Lower lobe of right lung (tissue), 2 donors: ENCODE measurements at places on chromosomes 6 and 20. TPM values are rescaled to one million over a fixed set of nuclear protein-coding genes. Genes with fewer than 3 reads are reported as not detected.

The C20orf141 gene
- not detected for total RNA-seq

The PRSS16 gene
- 13.4 TPM for total RNA-seq

The C4B gene
- total RNA-seq: 162 TPM

The CALHM4 gene
- not detected for total RNA-seq

The GGTLC1 gene
- total RNA-seq: 57.2 TPM

The GPR63 gene
- total RNA-seq: 0.71 TPM

The TMEM14B gene
- total RNA-seq: 61.0 TPM

The ERVFRD-1 gene
- total RNA-seq: 0.65 TPM

The SLC22A23 gene
- 27.8 TPM for total RNA-seq

The VAPB gene
- total RNA-seq: 44.5 TPM

The TP53TG5 gene
- not detected for total RNA-seq

The GRM4 gene
- total RNA-seq: not detected

The SIRPD gene
- total RNA-seq: 1.5 TPM

The MCHR2 gene
- not detected for total RNA-seq

The PTK6 gene
- total RNA-seq: 4.2 TPM

The MOG gene
- not detected for total RNA-seq

The SLC22A16 gene
- 0.80 TPM for total RNA-seq

- no peak overlapping the region for H3K4me3 ChIP-seq
- H3K4me1 ChIP-seq: peaks cover 37% of the 10 kb centered on the region
- H3K27ac ChIP-seq: no peak overlapping the region
- no peak for DNase-seq
- H3K27me3 ChIP-seq: no peaks in the 10 kb centered on the region
- H3K36me3 ChIP-seq: peaks cover 62% of the 10 kb centered on the region
Observed at GRCh38 chr6:138406443-138406842, 2.4 kb downstream of the HEBP2 start.

GRCh38 chr6:142857796-142858555 lies 87.0 kb downstream of the HIVEP2 start:
- H3K4me3 ChIP-seq: no peak overlapping the region
- peak overlapping the region; percentile 0 for H3K27ac ChIP-seq
- no peaks in the 10 kb centered on the region for H3K27me3 ChIP-seq
- no peaks in the 10 kb centered on the region for H3K36me3 ChIP-seq
- peaks cover 16% of the 10 kb centered on the region for H3K4me1 ChIP-seq

DNA sequence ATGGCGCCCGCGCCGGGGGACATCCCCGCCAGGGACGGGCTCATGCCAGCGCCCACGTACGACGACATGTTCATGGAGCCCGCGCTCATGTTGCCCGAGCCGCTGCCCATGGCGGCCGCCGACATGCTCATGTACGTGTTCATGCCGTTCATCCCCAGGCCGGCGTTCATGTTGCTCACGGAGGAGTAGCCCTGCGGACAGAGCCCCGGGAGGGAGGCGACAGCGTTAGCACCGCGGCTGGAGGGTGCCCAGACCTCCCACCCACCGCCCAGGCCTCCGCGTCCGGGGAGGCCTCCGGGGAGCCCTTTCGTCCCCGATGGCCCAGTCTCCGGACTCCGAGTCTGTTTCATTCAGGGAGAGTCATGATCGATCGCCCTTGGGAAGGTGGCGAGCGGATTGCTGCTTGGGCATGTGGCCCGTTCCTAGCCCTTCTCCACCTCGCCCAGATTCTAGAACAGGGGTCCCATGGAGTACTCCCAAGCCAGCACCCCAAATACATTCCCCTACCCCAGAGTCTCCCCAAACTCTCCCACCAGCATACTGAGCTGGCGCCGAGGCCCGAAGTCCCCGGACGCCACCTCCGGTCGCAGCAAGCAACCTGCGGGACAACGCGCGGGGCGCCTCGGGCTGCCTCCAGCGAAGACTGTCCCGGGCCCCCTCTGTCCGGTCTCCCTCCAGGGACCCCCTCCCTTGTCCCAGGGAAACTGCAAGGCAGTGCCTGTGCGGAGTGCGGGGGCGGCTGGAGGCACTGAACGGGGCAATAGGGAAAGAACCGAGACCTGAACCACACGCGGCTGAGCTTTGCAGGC lies 1.2 kb downstream of the FOXA2 start:
- peak overlapping the region; percentile 89 for H3K27ac ChIP-seq
- peaks cover 95% of the 10 kb centered on the region for H3K27me3 ChIP-seq
- H3K4me1 ChIP-seq: peaks cover 16% of the 10 kb centered on the region
- H3K4me3 ChIP-seq: peak overlapping the region; percentile 56

DNA sequence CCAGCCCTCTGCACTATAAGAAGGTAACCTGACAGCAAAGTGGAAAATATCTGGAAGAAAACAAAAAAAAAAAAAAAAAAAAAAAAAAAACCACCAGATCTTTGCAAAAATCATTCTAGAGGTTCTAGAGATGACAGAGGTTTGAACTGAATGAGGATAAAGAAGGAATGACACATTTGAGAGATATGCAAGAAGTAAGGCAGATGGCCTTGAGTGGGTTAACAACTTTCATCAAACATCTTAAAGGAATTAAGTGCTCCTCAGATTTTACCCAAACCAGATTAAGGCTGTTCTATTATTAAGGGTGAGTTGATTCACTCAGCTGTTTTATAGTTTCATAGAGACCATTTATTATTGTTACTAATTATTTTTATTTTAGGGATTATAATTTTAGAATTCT lies 62.0 kb downstream of the RSPO3 start:
- no peaks in the 10 kb centered on the region for H3K4me1 ChIP-seq
- no peak overlapping the region for H3K27ac ChIP-seq
- H3K27me3 ChIP-seq: no peaks in the 10 kb centered on the region
- H3K4me3 ChIP-seq: no peak overlapping the region

DNA sequence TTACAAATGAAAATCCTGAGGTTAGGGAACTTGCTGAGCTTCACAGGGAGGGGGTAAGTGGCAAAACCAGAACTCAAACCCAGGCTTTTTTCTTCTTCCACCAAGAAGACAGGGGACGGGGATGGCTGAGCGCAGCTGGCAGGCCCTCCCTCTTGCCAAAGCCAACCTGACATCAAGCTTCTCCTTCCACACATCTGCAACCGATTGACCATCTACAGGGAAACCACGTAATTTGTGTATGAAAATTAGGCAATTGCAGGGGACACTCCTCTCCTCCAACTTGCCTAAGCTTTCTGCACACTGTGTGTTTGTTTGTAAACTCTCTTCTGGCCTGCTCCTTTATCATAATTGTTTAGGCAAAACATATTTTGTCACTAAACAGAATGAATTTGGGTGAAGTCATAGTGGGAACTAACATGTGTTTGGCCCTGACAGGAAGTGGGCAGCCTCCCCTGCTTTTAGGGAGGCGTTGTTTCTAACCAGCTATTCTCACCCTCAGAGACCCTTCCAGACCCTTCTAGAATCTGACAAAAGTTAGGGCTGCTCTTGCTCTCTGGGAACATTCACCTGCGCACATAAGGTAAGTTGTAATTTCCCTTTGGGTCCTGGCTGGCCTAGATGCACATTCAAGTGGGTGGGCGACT lies 18.9 kb downstream of the ZNF831 start:
- no peak for DNase-seq
- no peaks in the 10 kb centered on the region for H3K4me1 ChIP-seq
- no peaks in the 10 kb centered on the region for H3K27me3 ChIP-seq
- H3K27ac ChIP-seq: no peak overlapping the region

DNA sequence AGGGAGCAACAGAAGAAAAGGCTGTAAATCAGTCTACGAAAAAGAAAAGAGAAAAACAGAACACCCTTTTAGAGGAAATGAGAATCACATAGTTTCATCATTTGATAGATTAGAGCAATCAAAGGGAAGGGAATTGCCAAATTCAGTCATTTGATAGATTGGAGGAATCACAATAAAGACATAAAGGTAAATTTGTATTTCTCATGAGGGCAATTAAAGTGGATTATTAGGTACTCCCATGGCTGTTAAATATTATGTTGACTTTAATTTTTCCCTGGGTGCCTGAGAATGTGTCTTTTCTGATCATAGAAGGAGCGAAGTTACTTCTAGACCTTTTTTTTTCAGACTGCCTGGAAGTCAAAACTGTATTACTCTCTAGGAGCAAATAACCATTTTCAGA lies 1145.7 kb downstream of the EPHA7 start:
- no peak for DNase-seq
- no peak overlapping the region for H3K27ac ChIP-seq
- H3K4me1 ChIP-seq: no peaks in the 10 kb centered on the region
- H3K4me3 ChIP-seq: no peak overlapping the region

DNA sequence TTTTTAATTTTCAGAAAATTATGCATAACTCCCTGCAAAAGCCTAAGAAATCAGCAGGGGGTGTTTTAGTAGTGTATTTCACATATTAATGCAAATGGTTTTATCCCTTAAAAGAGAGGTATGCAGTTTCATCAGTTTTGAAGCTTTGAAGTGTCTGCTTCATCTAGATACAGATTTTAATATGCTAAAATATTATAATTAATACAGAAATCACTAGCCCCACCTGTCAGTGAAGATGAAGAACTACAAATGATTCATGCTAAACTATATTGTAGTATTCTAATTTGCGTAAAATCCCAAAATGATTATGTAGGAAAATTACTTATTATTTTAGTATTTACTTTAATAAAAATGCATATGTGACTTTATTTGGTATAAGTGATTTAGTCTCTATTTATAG lies 2.9 kb upstream of the TFB1M start:
- no peak for DNase-seq
- H3K27ac ChIP-seq: no peak overlapping the region
- H3K4me3 ChIP-seq: no peak overlapping the region
- H3K27me3 ChIP-seq: no peaks in the 10 kb centered on the region
- peaks cover 14% of the 10 kb centered on the region for H3K4me1 ChIP-seq

GRCh38 chr6:28207510-28208110 lies 17.5 kb upstream of the ZSCAN9 start:
- no peak for DNase-seq

GRCh38 chr20:18066421-18067333 lies 9.0 kb upstream of the OVOL2 start:
- peaks cover 5% of the 10 kb centered on the region for H3K27me3 ChIP-seq
- no peak overlapping the region for H3K27ac ChIP-seq
- H3K4me3 ChIP-seq: no peak overlapping the region
- H3K36me3 ChIP-seq: no peaks in the 10 kb centered on the region
- DNase-seq: no peak

- no peak overlapping the region for H3K27ac ChIP-seq
- H3K4me1 ChIP-seq: no peaks in the 10 kb centered on the region
- H3K27me3 ChIP-seq: no peaks in the 10 kb centered on the region
- H3K36me3 ChIP-seq: no peaks in the 10 kb centered on the region
- DNase-seq: no peak
- H3K4me3 ChIP-seq: no peak overlapping the region
Observed at GRCh38 chr6:72972579-72972978, 252.7 kb downstream of the KHDC1L start.

GRCh38 chr20:21719592-21720214 lies 14.2 kb downstream of the PAX1 start:
- no peak for DNase-seq
- no peak overlapping the region for H3K4me3 ChIP-seq
- H3K36me3 ChIP-seq: no peaks in the 10 kb centered on the region
- no peaks in the 10 kb centered on the region for H3K4me1 ChIP-seq
- H3K27ac ChIP-seq: no peak overlapping the region

GRCh38 chr6:106360989-106361430 lies 493 bp downstream of the CRYBG1 start:
- no peaks in the 10 kb centered on the region for H3K36me3 ChIP-seq
- H3K4me3 ChIP-seq: peak overlapping the region; percentile 62
- H3K27ac ChIP-seq: no peak overlapping the region
- H3K27me3 ChIP-seq: peaks cover 32% of the 10 kb centered on the region

- H3K27me3 ChIP-seq: no peaks in the 10 kb centered on the region
- no peak for DNase-seq
- H3K4me1 ChIP-seq: peaks cover 39% of the 10 kb centered on the region
- H3K4me3 ChIP-seq: no peak overlapping the region
Observed at GRCh38 chr20:1809131-1809572, 86.1 kb upstream of the SIRPA start.

DNA sequence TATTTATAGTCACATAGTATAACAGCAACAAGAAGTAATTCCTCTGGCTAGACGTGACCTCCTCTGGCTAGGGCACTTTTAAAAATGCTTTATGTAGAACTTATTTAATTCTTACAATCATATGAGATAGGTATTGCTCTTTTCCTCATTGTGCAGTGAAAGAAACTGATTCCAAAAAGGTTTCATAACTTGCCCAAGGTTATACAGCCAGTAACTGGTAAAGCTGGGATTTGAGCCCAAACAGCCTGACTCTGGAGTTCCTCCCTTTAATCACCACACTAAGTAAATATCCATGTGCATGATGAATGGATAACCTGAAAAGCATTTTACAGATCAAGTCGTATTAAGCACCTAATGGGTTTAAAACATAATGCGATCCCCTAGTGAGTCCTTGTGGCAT lies 214.6 kb downstream of the PRL start:
- no peak for DNase-seq
- no peaks in the 10 kb centered on the region for H3K27me3 ChIP-seq
- no peaks in the 10 kb centered on the region for H3K4me1 ChIP-seq
- H3K27ac ChIP-seq: no peak overlapping the region
- no peaks in the 10 kb centered on the region for H3K36me3 ChIP-seq

- H3K27ac ChIP-seq: no peak overlapping the region
- no peaks in the 10 kb centered on the region for H3K27me3 ChIP-seq
- no peaks in the 10 kb centered on the region for H3K36me3 ChIP-seq
- H3K4me1 ChIP-seq: peaks cover 3% of the 10 kb centered on the region
Observed at GRCh38 chr6:33882154-33882553, 78.4 kb upstream of the MLN start.

DNA sequence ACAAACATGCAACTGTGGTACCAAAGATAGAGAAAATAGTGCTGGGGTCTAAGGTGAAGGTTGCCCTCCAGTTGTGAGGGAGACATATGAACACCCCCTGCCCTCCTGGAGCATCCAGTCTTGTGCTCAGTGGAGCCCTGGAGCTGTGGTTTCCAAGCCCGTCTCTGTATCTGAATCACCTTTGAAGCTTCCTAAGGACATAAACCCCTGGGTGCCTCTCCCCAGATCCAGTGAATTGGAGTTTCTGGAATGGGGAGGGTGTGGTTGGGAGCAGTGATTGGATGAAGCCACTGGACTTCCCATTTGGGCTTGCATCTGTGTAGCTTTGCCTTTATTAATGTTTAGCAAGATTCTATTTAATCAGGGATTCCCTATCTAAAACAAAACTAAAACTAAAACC lies 22.4 kb upstream of the E2F3 start:
- DNase-seq: no peak
- no peak overlapping the region for H3K27ac ChIP-seq
- no peak overlapping the region for H3K4me3 ChIP-seq
- no peaks in the 10 kb centered on the region for H3K36me3 ChIP-seq

DNA sequence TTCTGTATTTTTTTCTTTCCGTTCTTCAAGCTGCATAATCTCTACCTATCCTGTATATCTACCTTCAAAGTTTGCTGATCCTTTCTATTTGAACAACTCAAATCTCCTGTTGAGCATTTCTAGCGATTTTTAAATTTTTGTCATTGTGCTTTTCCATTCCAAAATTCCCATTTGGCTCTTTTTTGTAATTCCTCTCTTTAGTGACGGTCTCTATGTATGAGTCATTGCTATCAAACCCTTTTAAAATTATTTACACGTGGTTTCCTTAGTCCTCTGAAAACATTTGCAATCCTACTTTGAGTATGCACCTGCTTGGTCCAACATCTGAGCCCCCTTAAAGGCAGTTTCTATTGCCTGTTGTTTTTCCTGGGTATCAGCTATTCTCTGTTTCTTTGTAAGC lies 100.5 kb upstream of the FOXC1 start:
- H3K27ac ChIP-seq: no peak overlapping the region
- no peak for DNase-seq
- no peaks in the 10 kb centered on the region for H3K4me1 ChIP-seq
